Stimulated activated CD4-positive, alpha-beta T cell treated with anti-CD3 and anti-CD28 coated beads, Interleukin-4, amount 100 ng/mL, for 1 hour (primary cell): ENCODE measurements at places on chromosomes 1 and 21.

- no peak for DNase-seq
These were observed 111.6 kb upstream of the ERRFI1 start for GRCh38 chr1:8137481-8138244.

- no peak for DNase-seq
These were observed 146.0 kb downstream of the PBX1 start for GRCh38 chr1:164704954-164705353.

- no peak for DNase-seq
These were observed 55.3 kb upstream of the AK4 start for GRCh38 chr1:65092691-65093090.

- DNase-seq: no peak
These were observed 208.7 kb downstream of the FGGY start for GRCh38 chr1:59505596-59506028.

DNA sequence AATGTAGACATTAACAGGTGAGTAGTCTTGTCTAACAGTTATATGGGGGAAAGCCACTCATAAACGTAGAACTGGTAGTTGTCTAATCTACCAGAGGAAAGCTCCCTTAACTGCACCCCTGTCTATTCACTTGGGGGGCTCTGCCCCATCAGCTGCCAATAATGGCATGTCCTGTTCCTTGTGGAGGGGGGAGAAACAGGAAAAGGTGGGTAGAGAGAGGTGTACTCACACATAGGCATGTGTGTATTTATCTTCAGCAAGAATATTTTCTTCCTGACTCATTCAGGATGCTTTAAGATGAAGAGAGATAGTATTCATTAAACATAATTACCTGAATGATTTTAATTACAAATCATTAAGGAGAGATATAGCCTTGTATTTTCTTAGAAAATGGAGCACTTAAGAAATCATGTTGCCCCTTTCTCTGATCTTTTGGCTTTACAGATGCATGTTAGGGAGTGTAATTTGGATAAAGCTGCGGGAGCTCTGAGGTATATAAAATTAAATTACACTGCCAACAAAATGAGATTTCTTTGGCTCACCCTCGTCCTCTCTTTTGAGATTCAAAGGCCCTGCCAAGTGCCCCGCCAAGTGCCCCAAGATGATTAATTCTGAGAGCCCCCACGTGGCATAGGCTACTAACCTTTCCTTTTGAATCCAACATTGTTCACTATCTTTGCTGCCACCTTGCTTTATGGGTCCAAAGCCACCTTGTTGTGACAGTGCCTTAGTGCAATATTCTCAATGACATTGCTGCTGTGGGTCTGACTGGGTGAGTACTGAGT lies 286.3 kb upstream of the LYPLAL1 start:
- no peak for DNase-seq

GRCh38 chr1:8563944-8564537 lies 246.1 kb downstream of the SLC45A1 start:
- DNase-seq: no peak
